ENCODE measurements at places on chromosomes 11 and 22. TPM values are rescaled to one million over a fixed set of nuclear protein-coding genes. Genes with fewer than 3 reads are reported as not detected.

The RIMBP3B gene
- not detected for total RNA-seq

The SYCE3 gene
- total RNA-seq = not detected

The SCN4B gene
- under 0.01 TPM for total RNA-seq

The TSGA10IP gene
- not detected for total RNA-seq

The UCP3 gene
- 0.38 TPM for total RNA-seq

The OR52N4 gene
- total RNA-seq = not detected

The ZNRF3 gene
- total RNA-seq = 2.5 TPM

The TCN1 gene
- total RNA-seq = not detected

The SMTNL1 gene
- total RNA-seq = not detected

The P4HA3 gene
- total RNA-seq = 77.2 TPM

The DRD4 gene
- under 0.01 TPM for total RNA-seq

The CASP1 gene
- total RNA-seq = 22.7 TPM

The MMP8 gene
- total RNA-seq = not detected

The SLC17A6 gene
- total RNA-seq = not detected

The TSPO gene
- 296 TPM for total RNA-seq

The SPON1 gene
- under 0.01 TPM for total RNA-seq

The SCGB2A2 gene
- not detected for total RNA-seq

The CTSF gene
- total RNA-seq = 45.5 TPM

The XKR3 gene
- total RNA-seq = not detected

The CNGA4 gene
- not detected for total RNA-seq

Measured in dermis microvascular lymphatic vessel endothelial cell (primary cell).